ENCODE measurements at places on chromosomes 13 and 19.

GRCh38 chr13:97004886-97005285 lies 10.6 kb upstream of the OXGR1 start:
- DNase-seq: no peak

GRCh38 chr13:24280720-24281119 lies 28.7 kb upstream of the C1QTNF9 start:
- DNase-seq: no peak

DNA sequence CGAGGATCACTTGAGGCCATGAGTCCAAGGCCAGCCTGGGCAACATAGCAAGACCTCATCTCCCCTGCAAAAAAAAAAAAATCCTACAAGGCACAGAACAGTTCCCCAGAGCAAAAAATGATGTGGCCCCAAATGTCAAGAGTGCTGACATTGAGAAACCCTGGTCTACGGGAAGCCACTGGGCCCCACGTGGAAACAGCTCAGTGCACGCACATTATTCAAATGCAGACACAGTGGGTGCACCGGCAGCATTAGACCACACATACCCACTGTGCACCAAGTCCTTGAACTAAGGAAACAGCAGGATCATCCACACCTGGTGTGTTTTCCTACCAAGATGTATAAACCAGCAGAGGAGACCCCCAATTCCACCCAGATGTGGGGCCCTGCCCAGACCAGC lies 35.0 kb upstream of the ADGRE5 start:
- DNase-seq: no peak

DNA sequence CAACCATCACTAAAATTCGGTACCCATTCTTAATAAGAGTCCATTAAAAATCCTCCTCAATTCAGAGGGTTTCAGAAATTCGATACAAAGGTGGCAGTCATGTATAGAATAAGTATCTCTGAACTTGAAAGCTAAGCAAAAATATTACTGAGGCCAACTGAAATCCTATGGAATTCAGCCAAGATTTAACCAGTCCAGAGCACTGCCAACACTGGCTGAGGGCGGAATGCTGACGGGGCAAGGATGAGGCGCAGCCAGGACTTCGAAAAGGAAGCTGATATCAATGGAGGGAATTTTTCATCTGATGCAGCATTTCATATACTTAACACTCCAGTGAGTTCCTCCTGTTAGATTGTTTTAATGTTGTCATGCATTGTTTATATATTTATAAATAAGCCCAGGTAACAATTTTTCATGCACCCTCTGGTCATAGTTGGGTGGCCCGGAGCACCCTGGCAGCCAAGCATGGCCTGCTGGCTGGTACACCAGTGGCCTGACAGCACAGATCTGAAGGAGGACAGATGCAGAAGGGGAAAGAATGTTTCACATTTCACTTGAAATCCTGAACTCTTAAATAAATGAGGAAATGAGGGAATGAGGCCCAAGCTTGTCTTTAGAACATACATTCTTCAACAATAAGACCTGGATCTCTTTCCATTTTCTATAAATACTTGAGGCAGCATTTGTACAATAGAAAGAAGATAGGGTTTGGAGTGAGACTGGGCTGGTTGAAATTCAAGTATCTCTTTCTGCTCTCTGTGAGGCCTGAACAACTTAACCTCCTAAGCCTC lies 41.5 kb downstream of the WDFY2 start:
- DNase-seq: no peak

DNA sequence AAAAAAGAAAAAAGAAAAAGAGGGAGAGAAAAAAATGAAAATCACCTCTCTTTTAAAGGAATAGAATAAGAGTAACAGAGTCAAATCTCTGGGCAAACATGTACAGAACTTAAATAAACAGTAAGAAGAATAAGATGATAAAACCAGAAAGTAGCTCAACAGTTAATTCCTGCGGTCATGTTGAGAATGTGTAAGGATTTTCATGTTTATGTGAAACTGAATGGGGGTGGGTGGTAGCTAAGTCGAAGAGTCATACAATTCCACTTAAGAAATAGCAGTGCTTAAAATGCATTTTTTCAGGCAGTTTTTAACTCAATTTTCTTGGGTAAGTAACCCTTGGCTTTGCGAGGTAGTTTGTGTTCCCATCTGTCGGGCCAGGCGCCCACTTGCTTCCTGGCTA lies 60.9 kb downstream of the PEX11G start:
- no peak for DNase-seq

DNA sequence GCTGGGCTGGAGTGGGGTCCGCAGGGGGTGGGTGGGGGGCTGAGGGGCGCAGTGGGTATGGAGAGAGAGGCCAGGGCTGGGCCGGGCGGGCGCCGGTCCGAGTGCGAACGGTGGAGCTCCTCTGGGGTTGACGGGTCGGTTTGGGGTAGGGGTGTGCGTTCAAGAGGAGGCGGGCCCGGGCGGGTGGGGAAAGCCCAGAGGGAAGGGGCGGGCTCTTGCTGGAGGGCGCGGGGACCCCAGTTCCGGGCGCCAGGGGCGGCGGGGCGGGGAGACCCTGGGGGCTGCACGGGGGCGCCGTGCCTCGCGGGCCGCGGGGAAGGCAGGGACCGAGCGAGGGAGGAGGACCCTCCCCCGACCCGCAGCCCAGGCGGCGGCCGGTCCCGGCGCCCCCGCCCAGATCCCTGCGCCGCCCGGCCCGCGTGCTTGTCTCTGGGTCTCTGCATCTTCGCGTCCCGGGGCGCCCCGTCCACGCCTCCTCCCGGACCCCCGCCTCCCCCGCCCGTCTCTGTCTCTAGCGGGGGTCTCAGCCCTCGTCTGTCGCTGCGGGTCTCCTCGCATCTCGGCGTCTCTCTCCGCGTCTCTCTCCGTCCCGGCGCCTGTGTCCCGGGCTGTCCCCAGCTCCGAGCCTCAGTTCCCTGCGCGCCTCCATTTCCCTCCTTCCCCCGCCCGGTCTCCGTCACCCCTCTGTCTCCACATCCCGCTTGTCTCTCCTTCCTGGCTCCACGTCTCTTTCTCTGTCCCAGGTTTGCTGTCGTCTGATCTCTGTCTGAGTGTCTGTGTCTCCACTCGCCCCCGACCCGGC lies 8.3 kb upstream of the SHISA7 start:
- no peak for DNase-seq

DNA sequence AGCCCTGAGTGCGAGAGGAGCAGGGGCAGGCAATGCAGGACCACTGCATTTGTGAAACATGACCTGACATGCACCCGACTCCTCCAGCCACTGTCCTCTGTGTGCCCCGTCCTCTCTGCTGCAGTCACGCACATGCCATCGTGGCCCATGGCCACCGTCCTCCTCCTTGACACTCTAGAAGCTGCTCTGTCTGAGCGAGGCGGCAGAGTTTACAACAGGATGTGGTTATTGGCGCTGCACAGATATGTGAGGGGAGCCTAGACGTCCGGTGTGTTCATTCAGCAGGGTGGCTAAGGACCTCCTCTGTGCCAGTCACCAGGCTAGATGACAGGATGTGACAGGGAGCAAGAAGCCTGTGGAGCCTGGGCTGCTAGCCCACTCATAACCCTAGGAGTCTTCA lies 277.8 kb downstream of the FOXO1 start:
- DNase-seq: no peak

DNA sequence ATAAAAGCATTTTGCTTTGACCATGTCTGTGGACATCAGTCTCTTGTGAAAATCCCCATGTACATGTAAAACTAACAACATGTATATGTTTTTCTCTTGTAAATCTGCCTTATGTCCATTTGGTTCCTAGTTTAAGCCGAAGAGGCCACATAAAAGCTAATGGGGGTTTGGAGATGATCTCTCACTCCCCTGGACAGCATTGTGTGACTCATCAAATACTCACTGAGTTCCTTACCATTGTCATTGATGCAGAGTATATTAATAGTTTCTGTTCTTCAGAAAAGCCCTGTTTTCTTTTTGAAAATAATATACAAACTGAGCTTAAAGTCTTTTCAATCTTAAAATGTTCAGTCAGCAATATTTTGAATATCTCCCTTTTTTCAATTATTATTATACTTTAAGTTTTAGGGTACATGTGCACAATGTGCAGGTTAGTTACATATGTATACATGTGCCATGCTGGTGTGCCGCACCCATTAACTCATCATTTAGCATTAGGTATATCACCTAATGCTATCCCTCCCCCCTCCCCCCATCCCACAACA lies 536.7 kb upstream of the HTR2A start:
- DNase-seq: no peak

DNA sequence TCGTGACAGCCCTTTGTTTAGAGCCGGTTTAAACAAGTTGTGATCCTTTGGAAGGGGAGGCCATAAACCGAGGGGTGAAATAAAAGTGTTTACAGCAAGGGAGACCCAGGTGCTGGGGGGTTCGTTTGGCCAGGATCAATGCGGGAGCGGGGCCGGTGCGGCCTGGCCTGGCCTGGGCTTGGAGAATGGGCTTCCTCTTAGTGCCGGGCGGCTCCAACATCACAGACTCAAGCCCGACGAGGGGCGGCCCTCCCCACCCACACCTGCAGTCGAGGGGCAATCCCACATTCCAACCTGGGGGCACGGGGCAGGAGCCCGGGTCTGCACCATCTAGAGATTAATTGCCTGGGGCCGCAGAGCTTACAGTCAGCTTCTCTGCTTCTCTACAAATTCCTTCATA lies 42.8 kb upstream of the GTF3A start:
- DNase-seq: no peak

DNA sequence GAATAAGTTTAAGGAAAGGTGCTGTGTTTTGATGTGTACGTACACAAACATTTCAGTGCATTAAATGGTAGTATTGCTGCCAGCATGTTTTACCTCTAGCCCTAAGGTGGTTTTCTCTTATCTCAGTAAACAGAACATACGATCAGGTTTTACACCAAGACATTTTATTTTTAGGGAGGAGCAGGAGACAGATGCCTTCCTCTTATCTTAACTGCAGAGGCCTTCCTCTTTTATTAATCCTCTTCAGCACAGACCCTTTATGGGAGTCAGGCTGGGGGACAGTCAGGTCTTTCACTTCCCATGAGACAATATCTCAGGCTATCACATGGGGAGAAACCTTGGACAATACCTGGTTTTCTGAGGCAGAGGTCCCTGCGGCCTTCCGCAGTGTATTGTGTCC lies 14.9 kb upstream of the ZNF611 start:
- DNase-seq: no peak

DNA sequence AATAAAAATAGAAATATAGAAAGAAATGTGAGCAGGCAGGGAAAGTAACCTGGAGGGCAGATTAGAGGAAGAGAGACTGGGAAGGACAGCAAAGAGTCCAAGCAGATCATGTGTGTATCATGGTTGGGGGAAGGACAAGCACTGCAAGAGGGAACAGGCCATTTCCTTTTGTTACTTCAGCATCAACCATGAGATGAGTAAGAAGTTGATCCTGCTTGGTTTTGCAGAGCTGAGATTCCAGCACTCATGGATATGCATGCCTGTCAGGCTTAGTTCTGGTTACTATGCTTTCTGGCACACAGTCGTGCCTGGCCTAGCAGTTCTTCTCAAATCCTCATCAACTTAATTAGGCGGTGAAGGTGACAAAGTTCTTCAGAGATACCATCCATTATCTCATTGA lies 18.1 kb downstream of the NALCN start:
- DNase-seq: no peak

DNA sequence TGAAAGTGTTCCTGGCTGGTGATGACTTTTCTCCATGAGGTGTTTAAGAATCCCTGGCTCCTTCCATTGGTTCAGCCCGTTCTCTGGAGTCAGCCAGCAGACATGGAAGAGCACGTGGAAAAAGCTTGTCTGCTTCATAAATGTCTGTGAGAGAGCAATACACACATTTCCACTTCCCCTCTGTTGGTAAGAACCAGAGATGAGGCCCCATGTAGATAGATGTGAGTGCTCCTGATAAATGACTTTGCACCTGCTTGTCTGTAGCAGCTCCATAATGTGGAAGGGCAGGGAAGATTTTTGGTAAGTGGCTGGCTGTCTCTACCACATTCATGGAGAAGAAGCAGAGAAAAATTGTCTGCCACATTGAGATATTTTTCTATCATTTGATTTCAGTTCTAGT lies 325.8 kb downstream of the LMO7 start:
- no peak for DNase-seq

DNA sequence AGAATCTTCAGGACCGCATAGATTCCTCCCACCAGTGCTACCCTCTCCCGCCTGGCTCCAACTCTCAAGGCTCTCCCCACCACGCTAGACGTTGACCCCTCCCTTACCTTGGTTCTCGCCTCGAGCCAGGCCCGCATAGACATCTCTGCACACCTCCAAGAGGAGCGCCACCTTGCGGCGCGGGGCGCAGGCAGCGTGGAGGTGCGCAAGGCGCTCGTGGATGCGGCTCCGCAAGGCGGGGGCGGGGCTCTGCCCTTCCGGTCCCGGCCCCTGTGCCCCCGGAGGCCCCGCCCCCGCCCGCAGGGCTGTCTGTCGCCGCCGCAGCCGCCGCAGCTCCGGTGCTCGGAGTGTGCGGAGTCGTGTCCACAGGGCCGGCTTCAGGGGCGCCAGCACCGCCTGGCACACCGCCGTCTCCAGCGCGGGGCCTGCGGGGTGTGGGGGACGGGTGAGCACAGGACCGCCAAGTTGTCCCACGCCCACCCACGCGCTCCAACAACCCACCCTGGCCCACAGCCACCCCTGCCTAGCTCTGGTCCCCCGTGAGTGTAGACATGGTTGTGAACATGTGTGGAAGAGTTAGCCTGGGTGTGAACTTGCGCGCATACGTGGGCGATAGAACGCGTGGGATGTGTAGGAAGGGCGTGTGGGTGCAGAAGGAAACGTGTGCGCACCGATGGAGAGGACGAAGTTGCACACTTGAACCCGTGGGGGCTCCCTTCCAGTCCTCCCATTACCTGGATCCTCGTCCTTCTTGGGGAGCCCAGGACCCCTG lies 8.1 kb downstream of the RINL start:
- peak; percentile 84 for DNase-seq

GRCh38 chr19:36097036-36097435 lies 13.9 kb upstream of the OVOL3 start:
- DNase-seq: no peak

DNA sequence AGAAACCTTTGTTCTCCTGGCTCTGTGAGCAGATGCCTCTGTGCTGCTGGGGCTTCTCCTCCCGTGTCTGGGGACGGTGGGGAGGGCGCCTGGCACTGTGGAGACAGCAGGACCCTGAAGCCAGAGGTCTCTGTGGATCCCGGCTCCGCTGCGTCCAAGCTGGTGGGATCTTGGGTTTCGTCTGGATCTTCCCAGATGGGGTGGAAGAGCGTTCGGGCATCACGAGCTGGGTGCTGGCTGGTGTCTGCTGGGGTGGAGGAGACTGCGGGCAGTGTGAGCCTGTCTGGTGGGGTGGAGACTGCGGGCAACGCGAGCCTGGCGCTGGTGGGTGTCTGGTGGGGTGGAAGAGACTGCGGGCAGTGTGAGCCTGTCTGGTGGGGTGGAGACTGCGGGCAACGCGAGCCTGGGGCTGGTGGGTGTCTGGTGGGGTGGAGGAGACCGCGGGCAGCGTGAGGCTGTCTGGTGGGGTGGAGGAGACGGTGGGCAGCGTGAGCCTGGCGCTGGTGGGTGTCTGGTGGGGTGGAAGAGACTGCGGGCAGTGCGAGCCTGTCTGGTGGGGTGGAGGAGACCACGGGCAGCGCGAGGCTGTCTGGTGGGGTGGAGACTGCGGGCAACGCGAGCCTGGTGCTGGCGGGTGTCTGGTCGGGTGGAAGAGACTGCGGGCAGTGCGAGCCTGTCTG lies 5.6 kb downstream of the TEX29 start:
- peak; percentile 22 for DNase-seq

Measured in H9 (cell line).